ENCODE measurements at places on chromosomes 7 and 10. TPM values are rescaled to one million over a fixed set of nuclear protein-coding genes. Genes with fewer than 3 reads are reported as not detected.

DNA sequence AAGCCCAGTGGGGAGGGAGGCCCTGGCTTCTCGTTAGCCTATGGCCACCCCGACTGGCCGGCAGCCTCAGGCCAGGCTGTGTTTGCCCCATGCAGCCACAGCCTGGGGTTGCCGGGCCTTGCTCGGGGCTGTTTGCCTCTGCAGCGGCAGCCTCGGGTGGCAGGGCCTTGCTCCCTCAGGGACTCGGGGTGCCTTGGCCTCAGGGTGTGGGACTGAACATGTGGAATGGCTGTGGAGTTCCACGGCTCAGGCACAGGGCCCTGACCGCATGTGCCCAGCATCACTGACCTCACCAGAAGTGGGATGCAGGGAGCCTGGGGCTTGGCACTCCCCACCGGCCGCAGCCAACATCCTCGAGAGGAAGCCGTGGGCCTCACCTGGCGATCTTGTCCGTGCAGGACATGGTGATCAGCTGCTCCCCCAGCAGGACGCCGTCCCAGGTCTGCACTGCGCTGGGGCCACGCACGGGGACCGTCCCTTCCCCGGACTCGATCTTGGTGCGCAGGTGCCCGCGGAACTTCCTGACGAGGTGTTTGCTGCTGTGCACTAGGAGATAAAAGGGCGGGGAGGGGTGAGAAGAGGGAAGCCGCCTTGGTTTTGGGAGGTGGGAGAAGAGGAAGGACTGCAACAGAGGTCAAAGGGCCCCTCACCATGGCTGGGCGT is 160.5 kb downstream of the WDR37 start:
- no peak for DNase-seq

DNA sequence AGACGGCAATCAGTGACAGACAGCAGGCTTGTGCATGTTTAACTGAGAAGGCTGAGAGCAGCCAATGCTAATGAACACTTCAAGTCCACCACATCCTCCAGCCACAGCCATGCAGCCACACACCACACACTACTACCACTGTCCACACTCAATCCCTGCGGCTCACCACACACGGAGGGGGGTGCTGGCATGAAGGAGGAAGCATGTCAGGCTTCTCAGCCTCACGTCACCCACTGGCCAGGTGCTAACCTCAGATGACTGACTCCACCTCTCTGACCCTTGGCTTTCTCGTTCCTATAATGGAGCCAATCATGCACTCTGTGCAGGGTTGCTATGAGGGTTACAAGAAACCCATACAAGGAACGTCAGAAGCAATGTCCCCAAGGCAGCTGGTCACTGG is 165.4 kb upstream of the RNF32 start:
- DNase-seq, result peak; percentile 22

DNA sequence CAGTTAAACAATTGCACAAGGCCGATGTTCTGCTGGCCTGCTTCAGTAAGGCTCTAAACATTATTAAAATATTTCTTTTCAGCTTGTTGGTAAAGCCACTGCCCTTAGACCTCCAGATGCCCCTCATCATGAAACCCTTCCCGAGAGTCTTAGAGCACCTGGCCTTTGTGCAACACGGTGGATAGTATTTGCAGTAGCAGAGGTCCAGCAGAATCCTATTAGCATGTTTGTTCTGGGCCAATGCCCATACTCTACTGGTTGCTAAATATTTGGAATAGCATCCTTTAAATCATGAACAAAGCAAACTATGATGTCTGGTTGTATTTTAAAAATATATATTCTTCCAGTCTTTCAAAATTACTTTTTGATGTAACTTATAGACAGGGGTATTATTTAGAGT is 584.6 kb downstream of the CNTNAP2 start:
- DNase-seq, result no peak

SPDYE18 gene
- total RNA-seq, result 1.7 TPM

LDB3 gene
- total RNA-seq, result 15.9 TPM

INHBA gene
- total RNA-seq, result 2.9 TPM
